ENCODE measurements at places on chromosomes 1 and 21.

DNA sequence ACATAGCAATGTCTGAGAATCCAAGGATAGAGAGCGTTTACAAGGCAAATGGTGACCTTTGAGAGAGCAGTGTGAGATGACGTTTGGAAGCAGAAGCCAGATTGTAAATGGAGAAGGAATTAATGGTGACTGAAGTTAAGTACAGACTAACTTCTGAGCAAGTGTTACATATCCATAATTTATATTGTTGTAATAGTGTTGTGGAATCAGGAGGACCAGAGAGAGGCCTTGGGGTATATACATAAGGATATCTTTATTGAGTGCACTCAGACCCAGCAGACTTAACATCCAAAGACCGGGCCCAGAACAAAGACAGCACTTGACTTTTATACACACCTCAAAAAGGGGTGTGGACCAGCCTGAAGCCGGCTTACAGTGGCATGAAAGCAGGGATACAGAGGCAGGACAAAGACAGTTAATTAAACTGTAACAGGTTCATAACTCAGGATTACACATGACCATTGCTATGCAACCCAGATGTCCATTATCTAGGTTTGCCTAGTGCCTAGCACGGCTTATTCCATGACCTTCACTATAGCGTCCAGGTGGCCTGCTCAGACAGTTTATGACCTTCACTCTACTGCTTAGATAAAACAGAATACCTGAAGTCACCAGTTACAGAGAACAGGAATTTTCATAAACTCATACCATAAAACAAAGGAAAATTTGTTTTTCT, 2.7 kb upstream of the MGST3 start:
- no peak for DNase-seq

GRCh38 chr1:155126556-155127104, 1.0 kb upstream of the EFNA1 start:
- DNase-seq = no peak

GRCh38 chr1:9687120-9687873, 35.8 kb downstream of the PIK3CD start:
- no peak for DNase-seq

DNA sequence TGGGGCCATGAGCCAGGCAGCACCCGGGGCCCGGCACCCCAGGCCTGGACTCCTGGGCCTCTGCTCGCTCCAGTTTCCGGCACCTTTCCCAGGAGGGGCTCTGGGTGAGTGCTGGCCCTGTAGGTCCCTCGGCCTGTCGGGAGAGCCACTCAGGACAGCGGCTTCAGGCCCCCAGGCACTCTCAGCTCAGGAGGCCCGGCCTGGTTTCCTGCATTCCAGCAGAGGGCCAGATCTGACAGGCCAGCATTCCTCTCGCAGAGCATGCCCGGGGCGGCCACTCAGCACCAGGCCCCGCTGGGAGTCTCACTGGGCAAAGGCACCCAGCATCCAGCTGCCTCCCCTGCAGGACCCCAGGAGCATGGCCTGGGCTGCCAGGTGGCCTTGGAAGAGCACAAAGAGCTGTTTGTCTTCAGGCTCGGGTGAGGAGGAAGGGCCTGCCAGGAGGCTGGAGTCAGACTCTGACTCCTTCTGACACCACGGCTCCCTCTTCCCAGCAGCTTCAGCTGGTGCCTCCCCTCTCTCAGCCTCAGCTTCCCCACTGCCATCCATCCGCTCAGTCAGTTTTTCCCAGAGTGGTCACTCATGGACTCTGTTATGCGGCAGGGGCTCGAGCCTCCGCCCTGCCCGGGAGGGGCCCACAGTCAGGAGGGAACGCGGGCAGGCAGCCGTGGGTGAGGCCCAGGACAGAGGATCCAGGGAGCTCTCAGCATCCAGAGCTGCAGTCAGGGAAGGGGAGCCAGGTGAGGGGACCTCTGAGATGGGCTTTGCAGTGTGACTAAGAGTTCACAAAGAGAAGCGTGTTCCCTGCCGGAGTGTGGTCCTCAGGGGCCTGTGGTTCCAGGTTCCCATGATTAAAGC, 51.7 kb downstream of the WNT9A start:
- no peak for DNase-seq

DNA sequence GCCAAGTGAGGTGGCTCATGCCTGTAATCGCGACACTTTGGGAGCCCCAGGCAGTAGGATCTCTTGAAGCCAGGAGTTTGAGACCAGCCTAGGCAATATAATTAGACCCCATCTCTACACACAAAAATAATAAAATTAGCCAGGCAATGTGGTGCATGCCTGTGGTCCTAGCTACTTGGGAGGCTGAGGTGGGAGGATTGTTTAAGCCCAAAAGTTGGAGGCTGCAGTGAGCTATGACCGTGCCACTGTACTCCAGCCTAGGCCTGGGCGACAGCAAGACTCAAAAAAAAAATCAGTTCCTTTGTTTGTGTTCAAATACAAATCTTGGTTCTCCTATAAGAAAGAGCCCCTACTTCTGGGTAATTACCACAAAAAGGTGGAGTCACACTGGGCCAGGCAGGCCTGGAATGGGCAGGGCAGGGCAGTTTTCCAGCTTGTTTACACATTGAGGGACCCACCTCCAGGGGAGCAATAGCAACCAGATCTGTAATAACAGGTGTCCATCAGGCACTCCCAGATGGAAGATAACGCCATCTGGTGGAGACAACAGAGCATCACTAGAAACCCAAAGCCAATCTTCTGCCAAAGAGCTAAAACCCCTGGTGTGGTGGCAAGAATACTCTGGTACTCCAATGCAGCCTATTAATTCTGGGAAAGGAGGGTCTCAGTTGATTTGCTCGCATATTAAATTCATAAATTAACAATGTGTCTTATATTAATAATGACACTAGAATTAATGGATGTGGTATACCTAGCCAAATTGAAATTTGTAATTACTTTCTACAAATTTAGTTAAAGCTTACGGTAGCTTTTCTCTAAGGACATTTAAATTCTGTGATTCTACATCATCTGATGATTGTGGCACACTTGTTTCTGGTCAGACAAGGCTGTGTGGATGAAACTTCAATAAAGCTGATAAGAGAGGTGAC, 13.2 kb downstream of the PPP1R15B start:
- DNase-seq = peak; percentile 46

GRCh38 chr1:9573723-9574122, 15.0 kb upstream of the TMEM201 start:
- no peak for DNase-seq

GRCh38 chr1:97764991-97765390, 155.8 kb downstream of the DPYD start:
- DNase-seq = no peak

DNA sequence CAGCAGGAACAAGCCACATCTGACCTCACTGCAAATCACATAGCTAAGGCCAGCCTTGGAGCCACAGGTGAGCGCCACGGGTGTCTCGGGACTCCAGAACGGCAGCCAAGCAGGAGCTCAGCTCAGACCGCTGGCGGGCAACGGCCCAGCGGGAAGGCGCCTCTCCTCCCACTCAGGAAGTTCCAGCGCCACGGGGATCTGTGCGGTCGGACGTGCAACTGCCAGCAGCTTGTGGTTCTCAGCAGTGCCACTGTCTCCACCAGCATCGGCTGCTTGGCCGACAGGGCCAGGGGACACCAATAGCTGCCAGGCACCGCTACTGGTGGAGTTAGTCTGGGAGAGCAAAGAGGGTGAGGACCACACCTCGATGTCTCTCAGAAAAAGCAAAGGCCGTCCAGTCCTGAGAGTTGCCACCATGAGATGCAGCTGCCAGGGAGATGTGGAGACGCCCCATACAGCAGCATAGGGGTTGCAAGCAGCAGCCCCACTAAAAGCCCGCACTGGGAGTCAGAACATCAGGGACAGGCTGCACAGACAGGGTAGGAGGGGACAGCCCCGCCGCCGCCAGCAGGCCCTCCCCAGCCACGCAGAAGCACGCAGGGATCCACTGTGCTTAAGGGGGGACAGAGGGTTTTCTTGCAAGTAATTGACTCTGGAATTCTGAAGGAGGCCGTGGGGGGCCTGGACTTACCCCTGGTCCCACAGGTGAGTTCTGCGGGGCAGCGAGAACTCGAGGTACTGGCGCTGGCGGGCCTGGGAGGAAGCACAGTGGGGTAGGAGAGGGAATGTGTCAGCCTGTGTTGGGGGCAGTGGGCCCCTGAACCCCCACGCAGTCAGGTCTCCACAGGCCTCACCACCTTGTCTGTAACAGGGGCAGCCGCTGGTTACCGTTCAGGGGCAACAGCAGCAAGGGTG, 83.5 kb downstream of the NPHP4 start:
- DNase-seq = no peak

- DNase-seq = no peak
Observed at GRCh38 chr1:33146003-33146402, 35.8 kb downstream of the TRIM62 start.

GRCh38 chr1:17121881-17122280, 2.6 kb upstream of the PADI2 start:
- no peak for DNase-seq

- no peak for DNase-seq
Observed at GRCh38 chr21:42313501-42313969, 1.7 kb downstream of the TFF3 start.

DNA sequence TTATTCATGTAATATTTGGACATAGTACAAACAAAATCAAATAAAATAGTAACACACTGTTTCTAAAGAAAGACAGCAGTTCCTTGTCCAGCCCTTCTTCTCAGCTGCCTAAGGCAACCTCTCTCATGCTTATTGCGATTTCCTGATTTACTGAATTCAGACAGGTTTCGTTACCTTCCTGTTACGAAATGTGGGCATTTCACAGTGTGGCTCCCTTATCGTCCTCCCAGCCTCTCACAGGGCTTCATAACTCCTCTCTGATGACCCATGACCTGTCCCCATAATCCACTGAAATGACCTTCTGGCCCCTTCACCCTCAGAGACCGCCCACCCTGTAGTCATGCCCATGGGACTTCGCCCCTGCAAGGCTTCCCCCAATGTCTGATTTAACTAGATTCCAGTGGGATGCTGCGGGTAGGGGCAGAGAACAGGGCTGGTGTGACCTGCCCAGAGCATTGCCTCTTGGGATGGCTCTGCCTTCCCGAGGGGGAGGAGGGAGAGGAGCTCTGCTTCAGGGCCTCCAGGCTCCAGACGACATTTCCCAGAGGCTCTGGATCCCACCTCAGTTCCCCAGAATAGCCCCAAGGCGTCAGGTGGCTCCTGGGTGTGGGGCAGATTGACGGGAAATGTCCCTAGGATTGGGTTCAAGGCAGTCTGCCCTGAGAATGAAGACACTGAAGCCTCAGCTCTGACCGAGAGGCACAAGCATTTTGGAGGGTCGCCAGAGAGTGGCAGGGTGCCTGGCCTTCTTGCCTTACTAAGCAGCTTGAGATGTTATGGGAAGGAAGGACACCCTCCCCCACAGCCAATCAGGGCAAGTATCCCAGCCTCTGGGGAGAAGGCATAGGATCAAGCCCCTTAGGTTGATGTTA, 20.6 kb downstream of the PADI2 start:
- no peak for DNase-seq

- no peak for DNase-seq
Observed at GRCh38 chr1:92326681-92327080, 27.8 kb downstream of the RPAP2 start.

DNA sequence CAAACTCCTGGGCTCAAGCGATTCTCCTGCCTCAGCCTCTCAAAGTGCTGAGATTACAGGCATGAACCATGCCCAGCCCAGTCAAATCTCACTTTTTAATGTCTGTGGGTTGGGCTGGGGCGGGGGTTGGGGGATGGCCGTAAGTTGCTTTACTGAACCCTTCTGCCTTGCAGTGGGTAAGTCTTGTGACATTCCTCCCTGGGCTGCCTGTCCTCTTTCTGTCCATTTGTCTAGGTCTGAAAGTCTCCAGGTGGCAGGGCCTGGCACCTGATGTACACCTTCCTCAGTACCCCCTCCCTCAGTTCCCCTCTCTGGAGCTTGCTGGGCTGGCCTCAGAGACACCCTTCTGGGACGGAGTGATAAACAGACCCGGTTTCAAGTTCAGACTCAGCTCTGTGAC, 13.3 kb downstream of the ZNF362 start:
- DNase-seq = no peak

DNA sequence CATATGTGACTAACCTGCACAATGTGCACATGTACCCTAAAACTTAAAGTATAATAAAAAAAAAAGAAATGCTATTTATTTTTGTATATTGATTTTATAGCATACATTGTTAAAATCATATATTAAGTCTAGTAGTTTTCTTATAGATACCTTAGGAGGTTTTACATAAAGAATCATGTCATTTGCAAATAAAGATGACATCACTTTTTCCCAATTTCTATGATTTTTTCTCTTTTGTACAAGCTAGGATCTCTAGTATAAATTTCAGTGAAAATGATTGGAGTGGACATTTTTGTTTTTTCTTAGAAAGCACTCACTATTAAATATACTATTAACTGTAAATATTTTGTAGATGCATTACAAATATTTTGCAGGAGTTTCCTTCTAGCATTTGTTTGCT, 20.5 kb upstream of the NTMT2 start:
- no peak for DNase-seq

DNA sequence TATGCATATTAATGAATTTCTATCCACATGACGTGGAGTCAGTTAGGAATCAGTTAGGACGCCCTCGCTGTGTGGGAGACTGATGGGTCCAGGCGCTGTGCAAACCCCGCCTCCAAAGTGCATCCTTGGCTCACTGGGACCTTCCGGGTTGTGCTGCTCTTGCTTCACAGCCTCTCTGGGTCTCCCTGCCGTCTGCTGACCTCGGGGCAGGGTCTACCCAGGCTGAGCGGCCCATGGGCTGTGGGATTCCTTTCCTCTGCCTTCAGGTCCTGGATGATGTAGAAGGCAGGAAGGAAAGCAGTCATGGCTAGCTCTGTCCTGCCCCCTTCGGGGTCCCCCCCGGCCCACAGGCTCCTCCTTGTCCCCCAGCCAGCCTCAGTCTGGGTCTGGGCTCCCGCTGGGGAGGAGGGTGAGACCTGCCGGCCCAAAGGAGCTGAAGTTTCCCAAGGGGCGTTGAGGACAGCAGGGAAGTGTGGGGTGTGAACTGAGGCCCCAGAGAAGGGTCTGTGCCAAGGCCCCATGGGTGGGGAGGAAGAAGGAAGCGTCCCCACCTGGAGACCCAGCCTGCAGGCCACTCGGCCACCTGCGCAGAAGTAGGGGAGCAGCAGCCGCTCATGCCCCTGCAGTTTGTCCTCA, 24.6 kb upstream of the CDK11A start:
- DNase-seq = no peak

All from GDM1 (cell line).